Effector CD8-positive, alpha-beta T cell (primary cell): ENCODE measurements at places on chromosomes 2 and 18.

GRCh38 chr2:147211484-147211883 lies 633.3 kb upstream of the ACVR2A start:
- DNase-seq = no peak

- DNase-seq = no peak
Observed at GRCh38 chr2:8478471-8478793, 203.4 kb upstream of the ID2 start.

DNA sequence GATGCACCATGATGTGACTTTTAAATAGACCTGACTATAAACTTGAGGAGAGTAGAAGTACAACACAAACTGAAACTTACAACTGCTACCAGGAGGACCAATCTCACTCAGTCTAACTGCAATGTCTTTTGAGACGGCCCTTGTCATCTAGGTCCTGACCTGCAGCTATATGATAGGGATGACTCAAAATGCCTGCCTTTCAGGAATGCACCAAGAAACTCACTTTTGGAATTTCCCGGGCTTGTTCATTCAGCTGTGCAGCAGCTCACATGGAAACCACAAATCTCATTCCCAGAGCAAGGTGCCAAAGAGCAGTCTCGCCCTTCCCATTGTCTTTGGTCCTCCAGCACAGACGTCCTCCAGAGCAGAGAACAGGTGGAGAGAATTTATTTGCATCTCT lies 113.7 kb downstream of the SPOPL start:
- DNase-seq = no peak

DNA sequence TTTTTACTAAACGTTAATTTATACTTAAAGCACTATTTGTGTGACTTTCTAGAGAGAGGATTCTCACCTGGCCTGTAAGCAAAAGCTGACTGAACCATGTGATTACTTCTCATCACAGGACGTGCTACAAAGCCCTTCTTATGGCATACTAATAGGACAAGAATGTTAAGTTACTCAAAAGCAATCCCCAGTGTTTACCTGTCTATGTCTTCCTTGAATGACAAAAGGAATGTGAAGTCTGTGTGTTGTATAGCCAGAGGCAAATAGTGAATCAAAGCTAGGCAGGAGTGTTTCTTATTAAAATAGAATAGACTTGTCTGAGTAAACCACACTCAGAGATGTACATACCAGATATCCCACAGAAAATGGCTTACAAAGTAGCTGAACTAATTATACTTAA lies 1465.5 kb downstream of the SUCLG1 start:
- DNase-seq = no peak

GRCh38 chr2:28435814-28436351 lies 43.2 kb downstream of the FOSL2 start:
- DNase-seq = no peak

- DNase-seq = no peak
Observed at GRCh38 chr2:233083782-233084181, 23.6 kb downstream of the INPP5D start.

GRCh38 chr2:171226461-171226860 lies 65.8 kb upstream of the TLK1 start:
- DNase-seq = no peak

DNA sequence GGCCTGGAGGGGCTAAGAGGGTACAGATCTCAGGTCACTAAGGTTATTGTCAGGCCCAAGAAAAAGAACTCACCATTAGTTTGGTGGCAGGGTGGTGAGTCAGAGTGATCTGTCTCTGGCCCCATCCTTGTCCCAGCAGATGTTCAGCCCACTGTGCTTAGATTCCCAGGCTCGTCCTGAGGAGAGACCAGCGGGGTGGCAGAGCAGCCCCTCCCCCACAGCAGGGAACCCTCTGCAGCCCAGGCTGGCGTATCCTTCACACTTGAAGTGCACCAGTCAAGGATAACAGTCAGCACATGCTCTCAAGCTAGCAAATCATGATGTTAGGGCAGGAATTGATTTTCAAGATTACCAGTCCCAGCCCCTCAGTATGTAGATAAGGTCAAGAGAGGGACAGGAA lies 43.1 kb downstream of the TMEM185B start:
- DNase-seq = no peak
